ENCODE measurements at places on chromosomes 12 and 14.

DNA sequence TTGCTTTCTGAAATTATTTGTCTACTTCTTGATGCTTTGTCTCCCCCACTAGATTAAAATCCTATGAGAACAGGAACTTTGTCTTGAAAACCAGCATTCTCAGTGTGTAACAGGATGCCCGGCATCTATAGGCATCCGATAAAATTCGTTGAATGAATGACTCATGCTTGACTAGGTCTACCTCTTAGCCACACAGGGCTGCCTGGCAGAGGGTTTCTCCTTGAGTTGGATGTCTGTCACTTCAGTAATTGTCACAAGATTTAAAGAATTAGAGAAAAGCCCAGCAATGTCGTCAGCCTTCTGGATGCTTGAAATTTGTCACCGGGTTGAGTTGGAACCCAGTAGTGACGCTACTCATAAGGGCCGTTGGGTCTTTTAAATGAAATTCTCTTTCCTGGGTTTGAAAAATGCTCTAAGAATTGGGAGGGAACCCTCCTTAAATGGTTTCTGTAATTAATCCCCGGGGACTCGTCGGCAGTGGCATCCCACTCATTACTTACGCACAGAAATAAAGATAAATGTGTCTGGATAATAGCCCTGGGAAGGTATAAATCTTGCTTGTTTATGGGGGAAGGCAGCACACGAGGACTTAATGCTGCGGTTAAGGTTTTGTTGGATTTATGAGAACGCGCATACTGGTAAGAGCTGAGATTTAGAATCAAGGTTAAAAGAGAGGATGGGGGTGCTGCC is 194.1 kb downstream of the AACS start:
- DNase-seq = no peak

DNA sequence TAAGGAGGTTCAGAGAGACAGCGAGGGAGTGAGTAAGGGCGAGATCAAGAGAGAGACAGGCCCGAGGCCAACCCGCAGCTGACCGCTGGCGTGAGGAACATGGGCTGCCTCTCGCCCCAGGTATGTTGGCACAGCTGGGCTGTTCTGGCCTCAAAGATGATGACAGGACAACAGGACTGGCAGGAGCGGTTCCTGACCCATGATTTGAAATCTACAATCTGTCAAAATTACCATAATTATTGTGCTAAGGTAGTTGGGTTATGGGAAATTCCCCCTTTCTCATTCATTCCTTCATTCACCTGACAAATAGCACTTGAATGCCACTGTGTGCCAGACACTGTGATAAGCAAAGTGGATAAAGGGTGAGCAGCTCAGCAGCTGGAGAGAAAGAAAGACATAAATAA is 5.1 kb upstream of the ENDOU start:
- no peak for DNase-seq

DNA sequence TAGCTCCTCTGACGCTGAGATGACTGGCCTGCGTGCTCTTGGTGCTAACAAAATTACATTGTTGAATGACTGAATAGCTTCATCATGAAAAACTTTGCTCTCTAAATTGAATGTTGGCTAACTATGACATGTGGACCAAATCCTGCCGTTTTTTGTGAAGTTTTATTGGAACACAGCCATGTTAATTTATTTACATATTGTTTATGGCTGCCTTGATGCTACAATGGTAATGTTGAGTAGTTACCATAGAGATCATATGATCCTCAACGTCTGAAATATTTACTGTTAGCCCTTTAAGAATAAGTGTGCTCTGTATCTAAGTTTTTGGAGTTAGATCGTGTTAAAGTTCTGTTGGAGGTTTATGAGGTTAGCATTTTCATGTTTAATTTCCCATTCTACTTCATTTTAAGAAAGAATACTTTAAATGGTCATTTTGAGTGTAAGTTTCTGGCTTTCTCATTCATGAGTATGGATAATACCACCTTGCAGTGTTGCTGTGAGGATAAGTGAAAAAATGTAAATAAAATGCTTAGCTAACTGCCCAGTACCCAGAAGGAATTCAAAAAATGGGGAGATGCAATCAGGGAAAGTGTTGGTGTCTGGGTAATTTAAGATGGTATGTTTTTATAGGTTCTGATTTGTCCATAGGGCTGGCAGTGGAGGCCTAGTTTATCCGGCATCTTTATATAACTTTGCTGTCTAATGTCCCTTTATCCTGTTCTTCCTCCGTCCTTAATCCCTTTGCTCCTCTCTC is 35.3 kb downstream of the NUBPL start:
- DNase-seq = no peak

- no peak for DNase-seq
These were observed 78.5 kb downstream of the CCDC91 start for GRCh38 chr12:28268608-28269229.

DNA sequence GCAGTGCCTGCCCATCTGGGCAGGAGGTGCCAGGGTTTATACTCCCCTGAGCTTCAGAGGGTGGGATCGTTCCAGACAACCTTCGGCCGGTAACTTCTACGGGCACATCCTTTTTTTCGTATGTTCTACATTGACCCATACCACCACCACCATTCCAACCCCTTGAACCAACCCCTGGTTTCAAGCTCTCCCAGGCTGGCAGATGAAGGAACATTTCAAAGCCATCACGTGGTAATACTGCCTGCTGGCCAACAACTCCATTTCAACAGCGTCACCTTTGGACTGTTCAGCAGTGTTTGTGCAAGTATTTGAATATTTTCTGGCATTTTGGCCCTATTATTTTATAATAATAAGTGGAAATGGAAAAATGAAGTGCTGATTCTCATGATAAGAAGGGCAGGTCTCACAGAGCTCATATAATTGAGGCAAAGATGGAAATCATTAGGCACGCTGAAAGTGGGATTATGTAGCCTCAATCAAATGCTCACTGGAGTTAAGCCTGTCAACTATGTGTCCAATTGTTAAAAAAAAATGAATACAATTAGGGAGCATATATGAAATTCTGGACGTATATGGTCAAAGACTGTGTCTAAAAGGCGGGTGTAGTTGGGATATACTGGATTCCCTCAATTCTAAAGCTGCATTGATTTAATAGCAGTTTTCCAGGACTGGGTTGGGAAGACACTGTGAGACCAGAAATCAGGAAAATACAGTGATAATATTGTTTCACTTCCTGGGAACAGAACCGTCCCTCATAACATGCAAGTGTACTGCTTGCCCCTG is 162.1 kb downstream of the ZFP36L1 start:
- no peak for DNase-seq

- no peak for DNase-seq
These were observed 27.1 kb downstream of the VRK1 start for GRCh38 chr14:96824283-96824682.

DNA sequence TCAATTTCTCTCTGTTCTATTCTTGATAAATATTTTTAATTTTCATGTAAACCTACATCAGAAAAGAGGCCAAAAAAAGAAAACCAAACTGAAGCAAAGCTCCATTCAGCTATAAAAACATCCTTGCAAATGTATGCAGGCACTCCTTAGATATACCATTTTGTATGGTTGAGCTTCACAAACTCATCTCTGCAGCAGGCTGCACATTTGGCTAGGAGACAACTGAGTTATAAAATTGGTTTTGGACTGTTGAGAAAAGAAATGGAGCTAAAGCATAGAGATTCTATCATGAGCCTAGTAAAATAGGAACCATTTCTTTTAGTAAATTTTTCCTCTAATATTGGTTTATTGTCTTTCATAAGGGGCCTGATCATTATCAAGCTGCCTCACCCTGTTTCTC is 156.4 kb downstream of the SYT1 start:
- DNase-seq = no peak

GRCh38 chr14:56808383-56809269 is 1.7 kb downstream of the OTX2 start:
- no peak for DNase-seq

- no peak for DNase-seq
These were observed 39.8 kb upstream of the FBXO33 start for GRCh38 chr14:39472078-39472477.

DNA sequence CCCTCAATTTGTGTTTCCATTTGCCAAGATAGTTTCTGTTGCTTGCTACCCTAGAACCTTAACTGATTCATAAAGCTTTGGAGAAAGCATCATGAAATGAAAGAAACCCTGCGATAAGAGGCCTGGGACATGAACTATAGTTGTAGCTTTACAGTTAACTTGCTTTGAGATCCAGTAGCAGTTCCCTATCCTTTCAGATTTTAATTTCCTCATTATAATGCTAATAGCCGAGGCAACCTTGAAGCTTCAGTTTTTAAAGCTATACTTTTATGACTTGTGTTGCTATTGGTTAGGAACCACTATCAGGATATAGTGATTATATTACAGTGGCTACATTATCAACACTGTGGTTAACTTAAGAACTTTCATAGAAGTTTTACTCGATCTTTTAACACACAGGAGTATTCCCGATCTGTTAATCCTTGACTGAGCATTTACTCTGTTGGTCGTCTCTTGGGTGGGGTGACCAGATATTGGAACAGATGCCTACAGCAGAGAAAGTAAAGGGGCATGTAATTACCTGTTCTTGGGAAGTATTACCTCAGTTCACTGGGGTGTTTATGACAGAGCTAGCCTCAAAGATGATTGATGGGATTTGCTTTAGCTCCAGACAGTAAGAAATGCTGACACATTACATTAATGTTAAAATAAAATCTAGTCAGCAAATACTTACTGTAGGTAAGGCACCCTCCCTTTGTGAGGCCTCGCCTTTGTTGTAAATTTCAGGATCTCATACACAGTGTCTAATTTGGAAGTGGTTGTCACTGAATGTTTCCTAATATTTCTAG is 86.2 kb upstream of the CSRP2 start:
- DNase-seq = no peak

GRCh38 chr14:47211263-47211662 is 464.1 kb downstream of the MDGA2 start:
- no peak for DNase-seq

DNA sequence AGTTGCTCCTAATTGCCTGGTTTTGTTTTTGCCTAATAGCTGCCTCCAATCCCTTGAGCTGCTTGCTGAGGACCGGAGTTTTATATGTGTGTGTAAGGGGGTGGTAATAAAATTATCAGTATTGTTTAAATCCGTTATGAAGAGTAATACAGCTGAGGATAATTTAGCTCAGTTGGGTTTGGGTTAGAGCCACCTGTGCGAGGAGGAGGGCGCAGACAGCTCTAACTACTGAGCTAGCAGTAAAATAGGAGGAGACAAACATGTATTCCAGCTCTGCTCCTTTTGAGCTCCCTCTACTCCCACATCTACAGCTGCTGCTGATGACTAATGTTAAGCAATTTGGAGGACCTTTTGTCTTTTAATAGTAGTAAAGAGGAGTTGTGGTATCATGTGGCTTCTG is 61.5 kb downstream of the SPATS2 start:
- no peak for DNase-seq

GRCh38 chr12:7026854-7027253 is 8.6 kb upstream of the LPCAT3 start:
- no peak for DNase-seq

- no peak for DNase-seq
These were observed 77.4 kb downstream of the TMTC1 start for GRCh38 chr12:29706311-29706710.

GRCh38 chr12:27284751-27285150 is 40.7 kb downstream of the STK38L start:
- no peak for DNase-seq

GRCh38 chr14:31994391-31995033 is 82.6 kb upstream of the ARHGAP5 start:
- no peak for DNase-seq

DNA sequence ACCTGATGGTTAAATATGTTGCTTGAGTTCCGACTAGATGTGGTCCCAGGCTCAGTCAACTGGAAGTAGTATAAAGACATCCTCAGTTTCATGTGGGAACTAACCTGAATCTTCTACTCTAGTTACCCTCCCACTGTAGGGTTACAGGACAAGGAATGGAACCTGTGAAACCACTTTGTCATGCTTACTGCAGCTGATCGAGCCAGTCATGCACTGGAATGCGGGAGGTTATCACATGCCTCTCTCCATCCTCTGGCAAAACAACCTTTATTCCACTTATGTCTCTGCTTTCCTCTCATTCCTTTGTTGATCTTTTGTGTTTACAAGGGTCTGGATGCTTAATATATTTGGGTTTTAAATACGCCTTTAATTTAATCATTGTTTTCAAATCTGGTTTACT is 111.9 kb upstream of the DDHD1 start:
- DNase-seq = no peak

DNA sequence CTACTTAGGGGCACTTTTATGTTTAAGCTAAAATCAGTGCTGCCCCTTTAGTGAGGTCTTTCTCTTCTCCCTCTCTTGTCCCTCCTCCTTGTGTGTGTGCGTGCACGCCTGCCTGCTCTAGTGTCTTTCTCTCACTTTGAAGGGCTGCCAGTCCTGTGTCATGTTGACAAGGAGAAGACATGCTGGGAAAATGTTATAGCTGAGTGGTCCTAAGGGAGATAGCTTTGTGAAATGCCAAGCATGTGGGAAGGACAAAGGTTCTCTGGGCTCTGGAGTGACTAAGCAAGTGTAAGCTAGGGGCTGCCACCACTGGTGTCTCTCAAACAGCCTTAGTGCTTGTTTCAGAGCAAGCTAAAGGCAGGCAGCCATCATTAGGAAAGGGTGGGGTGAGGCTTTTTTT is 108.4 kb downstream of the EMP1 start:
- DNase-seq = no peak

- no peak for DNase-seq
These were observed 6.9 kb downstream of the PGF start for GRCh38 chr14:74948228-74949175.

DNA sequence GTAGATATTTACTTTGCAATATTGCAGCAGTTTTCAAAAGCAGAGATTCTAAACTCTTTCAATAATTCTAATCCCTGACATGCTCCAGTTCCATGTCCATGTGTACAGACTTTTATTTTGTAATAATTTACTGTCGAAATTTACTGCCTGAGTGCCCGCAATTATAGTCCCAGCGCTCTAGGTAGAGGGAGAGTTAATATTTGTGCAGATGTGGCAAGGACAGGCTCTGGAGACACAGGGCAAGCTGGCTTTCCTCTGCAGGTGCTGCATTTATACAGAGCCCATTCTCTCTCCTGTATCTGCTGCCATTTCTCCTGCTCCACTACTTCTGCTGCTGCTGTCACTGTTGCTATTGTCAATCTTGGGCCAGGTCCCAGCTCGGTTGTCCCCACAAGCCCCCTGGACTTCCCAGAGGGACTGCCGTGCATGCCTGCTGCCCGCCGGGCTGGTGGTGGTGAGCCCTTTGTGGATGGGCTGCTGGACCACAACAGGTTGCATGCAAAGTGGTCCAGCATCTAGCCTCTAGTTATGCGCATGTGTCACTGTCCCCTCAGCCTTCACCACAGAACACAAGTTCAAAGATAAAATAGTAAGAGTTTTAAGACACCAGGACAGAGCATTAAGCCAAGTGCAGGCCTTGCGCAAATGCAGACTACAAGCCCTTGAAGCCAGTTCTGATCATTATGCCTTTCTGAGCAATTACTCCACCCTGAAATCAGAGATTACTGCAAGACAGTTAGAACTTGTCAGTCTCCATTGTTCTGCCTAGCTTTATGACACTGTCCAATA is 40.8 kb upstream of the CSRP2 start:
- no peak for DNase-seq

DNA sequence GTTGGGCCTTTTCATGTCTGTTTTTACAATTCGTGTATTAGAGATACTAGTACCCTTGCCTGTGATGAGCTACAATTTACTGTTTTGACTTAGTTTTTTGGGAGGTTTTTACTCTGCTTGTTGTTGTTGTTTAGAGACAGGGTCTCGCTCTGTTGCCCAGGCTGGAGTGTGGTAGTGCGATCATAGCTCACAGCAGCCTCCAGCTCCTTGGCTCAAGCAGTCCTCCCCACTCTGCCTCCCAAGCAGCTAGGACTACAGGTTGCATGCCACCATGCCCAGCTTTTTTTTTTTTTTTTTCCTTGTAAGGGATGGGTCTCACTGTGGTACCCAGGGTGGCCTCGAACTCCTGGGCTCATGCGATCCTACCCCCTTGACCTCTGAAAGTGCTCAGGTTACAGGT is 52.0 kb upstream of the DIP2B start:
- DNase-seq = no peak

Measured in stimulated activated CD4-positive, alpha-beta T cell treated with anti-CD3 and anti-CD28 coated beads, TNF-alpha, amount 100 ng/mL, for 1 hour (primary cell).